ENCODE measurements at places on chromosomes 11 and 22.

DNA sequence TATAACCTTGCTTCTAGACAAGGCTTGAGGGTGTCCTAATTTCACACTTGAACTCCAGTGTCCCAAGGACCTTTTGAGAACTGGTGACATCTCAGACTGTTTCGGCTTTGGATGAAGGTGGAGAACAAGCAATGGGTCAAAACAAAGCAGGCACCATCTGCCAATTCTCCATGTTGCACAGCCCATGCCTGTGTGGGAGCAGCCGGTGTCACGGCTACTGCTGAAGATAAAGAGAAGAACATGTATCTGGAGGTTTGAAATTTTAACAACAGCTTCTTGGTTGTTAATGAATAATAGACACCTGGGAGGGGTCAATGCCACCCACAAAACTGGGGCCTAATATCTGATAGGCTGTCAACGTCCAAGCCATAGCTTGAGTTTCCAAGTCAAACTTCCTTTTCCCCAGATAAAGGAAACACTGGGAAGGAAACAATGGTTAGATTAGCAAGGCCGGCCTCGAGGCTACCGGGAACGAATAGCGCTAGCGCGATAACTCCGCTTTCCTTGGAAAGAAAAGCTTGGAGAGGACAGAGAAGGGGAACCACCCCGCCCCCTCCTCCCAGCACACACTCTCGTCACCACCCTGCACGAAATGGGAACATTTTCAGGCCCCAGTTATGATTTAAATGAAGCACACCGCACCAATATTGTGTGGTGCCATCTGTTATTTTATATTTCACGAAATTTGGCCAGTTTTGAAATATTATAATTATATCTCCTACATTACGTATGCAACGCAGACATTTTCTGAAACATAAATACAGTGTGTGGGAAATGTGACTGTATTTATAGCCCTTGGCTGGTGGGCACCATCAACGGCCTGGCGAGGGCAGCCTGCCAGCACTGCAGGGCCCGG lies 21.8 kb upstream of the OPCML start:
- DNase-seq = no peak

DNA sequence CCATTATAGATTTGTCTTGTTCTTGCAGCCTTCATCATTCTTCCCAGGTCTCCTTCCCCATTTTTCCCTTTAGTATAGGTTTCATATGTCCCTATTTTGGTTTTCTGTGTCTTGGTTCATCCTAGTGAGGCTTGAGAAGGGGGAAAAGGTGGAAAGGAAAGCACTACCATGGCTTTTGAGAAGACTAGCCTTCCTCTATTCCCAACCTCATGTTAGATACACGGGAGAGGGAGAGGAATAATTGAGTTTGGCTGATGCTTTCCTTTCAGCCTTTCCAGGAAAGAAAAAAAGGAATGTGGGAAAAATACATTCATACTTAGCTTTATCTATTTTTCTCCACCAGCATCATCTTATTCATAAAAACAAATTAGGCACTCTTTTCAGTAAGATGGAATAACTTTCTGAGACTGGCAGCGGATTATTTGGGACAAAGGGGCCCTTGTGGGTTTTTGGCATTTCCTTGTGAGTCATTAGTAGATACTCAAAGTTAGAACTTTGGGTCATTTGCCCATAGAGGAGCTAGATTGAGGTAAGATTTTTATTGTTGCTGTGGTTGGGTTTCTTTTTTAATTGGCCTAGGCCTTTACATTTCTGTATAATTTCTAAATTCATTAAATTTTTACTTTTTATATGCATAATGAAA lies 23.8 kb downstream of the CAPRIN1 start:
- DNase-seq = no peak

GRCh38 chr22:32336121-32336603 lies 21.5 kb upstream of the RFPL3 start:
- DNase-seq = no peak

DNA sequence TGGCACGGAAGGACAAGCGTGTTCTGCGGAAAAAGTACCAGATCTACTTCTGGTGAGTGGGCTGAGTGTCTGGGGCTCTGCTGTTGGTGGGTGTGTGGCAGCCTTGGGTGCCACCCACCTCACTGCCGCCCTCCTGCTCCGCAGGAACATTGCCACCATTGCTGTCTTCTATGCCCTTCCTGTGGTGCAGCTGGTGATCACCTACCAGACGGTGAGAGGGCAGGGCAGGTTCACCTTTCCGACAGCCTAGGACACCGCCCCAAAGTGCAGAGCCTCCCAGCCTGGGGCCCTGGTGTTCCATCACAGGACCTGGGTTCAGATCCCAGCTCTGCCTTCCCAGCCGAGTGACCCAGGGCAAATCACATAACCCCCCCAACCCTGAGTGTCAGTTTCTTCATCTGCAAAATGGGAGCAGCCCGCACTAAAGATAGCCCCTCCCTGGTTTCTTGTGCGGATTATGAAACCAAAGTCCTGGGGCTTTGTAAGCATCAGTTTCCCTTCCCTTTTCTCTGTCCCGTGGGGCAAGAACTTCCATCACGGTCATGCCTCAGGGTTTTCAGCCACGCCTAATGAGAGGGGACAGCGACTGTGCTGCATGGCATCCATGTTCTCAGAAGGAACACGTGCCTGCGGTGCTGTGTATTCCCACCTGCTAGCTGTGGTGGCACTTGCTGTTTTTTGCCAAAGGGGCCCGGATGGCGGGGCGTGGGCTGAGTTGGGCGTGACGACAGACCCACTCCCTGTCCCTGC lies 9.8 kb upstream of the TAGLN start:
- no peak for DNase-seq

DNA sequence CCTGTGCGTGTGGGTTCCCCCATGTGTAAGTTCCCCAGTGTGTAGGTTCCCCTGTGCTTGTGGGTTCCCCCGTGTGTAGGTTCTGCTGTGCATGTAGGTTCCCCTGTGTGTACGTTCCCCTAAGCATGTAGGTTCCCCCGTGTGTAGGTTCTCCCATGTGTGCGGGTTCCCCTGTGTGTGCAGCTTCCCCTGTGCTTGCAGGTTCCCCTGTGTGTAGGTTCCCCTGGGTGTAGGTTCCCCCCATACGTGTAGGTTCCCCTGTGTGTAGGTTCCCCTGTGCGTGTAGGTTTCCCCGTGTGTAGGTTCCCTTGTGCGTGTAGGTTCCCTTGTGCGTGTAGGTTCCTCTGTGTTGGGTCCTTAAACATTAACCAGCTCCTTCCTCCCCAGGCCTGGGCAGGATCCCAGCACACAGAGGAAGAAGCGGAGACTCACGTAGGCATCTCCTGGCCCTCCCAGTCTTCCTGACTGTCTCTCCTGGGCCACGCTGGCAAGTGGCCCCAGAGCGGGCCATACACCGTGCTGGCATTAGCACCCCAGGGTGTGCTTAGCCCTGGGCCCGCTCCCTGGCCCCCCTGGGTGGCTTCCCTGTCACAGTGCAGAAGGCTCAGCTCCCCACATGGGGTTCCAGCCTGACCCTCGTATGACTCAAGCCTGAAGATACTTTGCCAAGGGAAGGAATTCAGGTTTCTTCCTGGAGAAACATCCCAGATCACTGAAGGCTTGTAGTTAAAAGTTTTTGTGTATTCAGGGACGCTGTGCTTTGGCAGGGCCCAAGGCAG lies 2.8 kb upstream of the GRAMD4 start:
- DNase-seq = no peak

- DNase-seq = no peak
Observed at GRCh38 chr11:44709281-44709562, 17.5 kb upstream of the TSPAN18 start.

GRCh38 chr22:48369789-48370507 lies 1457.7 kb downstream of the BRD1 start:
- DNase-seq = no peak

GRCh38 chr11:12454782-12455181 lies 77.4 kb downstream of the PARVA start:
- DNase-seq = no peak

DNA sequence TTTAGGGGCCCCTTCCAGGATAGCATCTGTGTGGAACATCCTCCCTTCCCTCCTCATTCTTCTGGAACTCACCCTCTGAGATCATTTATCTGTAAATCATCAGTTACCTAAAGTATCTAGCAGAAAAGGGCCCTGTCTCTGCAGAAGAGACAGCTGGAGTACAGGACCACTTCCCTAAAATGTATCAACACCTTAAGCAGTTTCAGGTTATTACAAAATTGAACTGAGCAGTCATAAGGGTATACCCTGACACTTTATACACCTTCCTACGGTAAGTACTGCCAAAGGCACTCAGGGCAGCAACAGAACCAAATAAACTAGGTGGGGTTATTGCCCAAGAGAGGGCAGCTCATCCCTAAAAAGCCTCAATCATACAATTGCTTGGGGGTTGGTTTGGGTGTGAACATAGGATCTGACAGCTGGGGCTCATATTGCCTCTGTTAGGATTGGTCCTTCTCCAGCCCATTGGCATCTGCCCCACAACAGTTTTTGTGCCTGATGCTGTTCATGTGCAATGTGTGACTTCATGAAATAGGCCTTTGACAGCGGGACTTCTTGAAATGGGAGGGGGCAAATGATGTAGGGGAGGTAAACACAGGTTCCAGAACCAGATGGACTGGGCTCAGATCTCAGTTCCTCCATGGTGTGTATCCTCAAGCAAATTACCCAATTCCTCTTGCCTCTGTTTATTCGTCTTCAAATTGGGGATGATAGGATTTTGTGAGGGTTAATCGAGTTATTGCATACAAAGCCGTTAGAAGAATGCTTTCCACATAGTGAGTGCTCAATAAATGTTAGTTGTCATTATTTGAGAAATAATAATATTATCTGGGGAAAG lies 2.9 kb downstream of the POU2AF3 start:
- DNase-seq = no peak

DNA sequence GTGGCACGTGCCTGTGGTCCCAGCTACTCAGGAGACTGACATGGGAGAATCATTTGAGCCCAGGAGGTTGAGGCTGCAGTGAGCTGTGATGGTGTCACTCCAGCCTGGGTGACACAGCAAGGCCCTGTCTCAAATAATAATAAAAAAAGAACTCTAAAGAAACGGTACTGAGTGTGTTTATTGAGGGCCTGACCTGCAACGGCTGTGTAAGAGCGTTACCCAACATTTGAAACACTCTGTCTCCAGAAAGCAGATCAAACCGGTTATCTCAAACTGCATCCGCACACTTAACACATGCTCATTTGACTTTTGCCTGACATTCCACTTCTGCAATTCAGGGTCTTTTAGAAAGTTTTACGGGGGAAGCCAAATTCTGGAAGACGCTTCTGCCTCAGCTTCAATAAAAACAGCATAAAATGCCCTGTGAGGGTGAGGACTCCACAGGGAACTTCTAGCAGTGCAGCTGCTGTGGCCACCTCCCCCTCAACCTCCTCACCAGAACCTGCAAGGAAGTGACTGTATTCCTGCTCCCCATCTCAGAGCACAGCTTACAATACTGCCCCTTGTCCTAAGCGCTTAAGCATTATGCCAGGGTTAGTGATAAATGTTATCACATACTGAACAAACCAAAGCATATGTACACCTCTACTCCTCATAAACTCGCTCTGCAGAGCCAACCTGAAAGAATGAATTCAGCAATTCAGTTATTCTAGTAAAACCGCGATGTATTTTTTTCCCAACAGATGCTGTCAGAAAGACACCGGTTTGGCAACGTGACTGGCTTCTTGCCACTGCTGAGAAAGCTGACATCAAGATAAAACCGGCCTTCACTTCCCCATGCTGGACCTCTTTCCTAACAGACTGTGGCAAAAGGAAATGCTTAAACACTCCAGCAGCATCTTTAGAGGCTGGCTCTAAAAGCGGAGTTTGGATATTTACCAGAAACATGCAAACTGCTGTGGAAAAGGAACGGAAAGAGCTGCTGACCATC lies 52.2 kb downstream of the PRDM10 start:
- DNase-seq = no peak

GRCh38 chr22:48137640-48138039 lies 1375.2 kb downstream of the TBC1D22A start:
- DNase-seq = no peak

- no peak for DNase-seq
Observed at GRCh38 chr11:73308961-73309919, 1.2 kb downstream of the ARHGEF17 start.

- no peak for DNase-seq
Observed at GRCh38 chr22:19173047-19174035, 5.2 kb downstream of the SLC25A1 start.

GRCh38 chr11:3243880-3244279 lies 11.7 kb upstream of the MRGPRE start:
- no peak for DNase-seq

DNA sequence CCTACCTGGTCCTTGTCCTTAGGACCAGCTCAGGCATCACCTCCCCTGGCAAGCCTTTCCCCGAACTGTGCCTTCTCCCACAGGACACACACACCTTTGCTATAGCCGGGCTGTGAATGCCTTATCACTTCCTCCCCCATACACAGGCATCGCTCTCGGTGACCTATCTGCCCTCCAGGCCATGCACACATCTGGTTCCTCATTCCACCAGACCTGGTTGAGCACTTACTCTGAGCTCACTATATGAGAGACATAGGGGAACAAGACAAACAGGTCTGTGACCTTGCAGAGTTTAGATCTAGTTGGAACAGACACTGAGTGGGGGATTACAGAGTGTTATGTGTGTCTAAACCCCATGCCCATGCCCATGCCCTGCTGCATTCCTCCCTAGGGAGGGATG lies 3.1 kb upstream of the BCR start:
- no peak for DNase-seq

DNA sequence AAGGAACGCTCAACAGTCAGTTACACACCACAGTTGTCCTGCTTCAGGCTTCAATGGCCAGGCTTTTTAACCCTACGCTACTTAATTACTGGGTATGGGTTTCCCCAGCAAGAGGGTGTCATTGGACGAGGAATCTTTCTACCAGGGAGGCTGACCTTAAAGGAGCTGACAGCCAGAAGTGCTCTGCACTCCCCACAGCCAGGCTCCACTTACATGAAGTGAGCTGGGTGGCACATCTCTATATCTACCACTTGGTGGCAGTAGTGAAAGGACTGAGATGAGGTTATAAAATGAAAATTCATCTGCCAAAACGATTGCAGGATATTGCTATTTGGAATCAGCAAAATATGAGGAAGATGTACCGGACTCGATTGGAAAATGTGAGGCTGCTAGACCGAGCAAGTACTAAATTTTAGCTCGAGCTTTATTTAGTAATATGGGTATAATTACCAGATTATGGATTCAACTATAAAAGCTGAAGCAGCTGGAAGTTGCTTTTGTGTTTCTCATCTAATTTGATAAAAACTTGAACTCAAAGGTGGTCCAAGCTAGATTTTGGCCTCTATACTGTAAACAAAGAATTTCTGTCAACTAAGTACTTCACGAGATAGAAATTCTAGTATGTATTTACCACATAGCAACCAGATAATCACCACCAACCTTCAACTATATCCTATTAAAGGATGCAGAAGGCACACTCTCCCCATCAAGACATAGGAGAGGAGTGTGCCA lies 53.9 kb upstream of the CEP126 start:
- no peak for DNase-seq

- DNase-seq = no peak
Observed at GRCh38 chr11:90235526-90235925, 12.7 kb upstream of the CHORDC1 start.

Measured in activated naive CD4-positive, alpha-beta T cell (primary cell).